ENCODE measurements at places on chromosomes 3 and 15. TPM values are rescaled to one million over a fixed set of nuclear protein-coding genes. Genes with fewer than 3 reads are reported as not detected.
A peak's percentile ranks its signal among the peaks of the same experiment; 100 is the strongest.

The CASR gene
- 0.55 TPM for total RNA-seq

The SPTSSB gene
- total RNA-seq = 0.98 TPM

The RTP4 gene
- total RNA-seq = 5.9 TPM

The CLDN18 gene
- not detected for total RNA-seq

The SEMA3G gene
- 5.5 TPM for total RNA-seq

The CFAP100 gene
- total RNA-seq = not detected

DNA sequence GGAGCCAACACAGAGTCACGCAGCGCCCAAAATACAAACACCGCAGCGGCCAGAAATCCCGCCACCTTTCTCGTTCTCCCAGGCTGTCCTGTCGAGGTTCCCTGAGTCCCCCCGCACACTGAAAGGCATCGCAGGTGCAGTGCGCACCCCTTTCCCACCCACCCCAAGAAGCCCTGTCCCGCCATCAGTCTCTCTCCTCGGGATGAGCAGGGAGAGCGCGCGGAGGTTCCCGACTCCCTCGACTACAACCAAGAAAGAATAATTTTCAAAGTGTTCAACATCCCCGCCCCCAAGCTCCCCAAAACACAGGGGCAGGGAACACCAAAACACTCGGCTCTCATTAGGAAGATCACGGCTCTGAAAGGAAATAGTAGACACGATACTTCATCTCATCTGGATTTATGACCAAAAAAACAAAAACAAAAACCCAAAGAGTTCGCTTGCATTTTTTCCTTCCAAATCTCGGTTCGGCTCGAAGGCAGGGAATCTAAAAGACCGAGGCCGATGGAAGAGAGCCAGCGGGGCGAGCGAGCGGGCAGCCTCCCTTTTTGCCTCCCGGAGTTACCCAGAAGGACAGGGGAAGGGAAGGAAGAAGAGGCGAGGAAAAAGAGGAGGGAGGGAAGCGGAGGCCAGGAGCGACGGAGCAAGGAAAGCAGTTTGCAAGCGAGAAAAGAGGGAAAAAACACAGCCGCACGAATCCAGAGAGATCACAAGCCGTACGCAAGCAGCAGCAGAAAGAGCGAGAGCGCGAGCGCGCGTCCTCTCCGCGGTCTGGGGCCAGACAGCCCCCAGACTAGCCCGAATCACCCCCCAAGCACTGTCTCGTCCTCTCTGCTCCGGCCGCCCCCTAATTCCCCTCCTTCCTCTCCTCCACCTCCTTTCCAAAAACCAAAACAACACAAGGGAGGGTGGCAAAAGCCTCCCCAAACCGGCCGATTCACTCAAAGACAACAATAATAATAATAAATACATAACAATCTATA lies 808 bp downstream of the BCL6 start:
- peak; percentile 55 for DNase-seq

DNA sequence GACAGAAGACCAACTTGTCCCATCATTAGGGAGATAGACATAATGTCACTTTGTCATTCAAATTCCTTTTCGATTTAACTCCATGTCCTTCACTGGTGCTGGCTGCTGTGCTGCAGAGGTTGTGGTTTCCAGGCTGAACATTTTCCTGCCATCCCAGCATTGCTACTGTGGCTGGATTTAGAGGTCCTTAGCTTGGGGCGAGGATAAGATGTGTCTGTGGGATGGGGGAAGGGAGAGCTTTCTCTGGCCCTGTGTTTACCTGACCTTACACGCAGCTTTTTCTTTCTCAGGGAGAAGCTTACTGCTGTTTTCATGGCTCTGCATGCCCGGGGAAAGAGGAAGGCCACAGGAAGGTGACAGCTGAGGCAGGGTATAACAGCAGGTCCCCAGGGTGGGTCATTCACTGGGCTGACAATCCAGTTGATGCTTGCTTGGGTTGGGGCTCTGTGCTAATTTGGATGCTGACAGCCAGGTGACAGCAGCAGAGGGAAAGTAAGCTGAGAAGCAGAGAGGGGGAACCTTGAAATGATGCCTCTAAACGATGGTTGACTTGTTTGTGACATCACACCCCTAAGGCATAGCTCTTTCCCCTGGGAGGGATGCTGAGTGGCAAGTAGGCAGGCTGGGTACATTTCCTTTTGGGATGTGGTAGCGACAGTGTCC lies 326.9 kb upstream of the CTNNB1 start:
- no peak for DNase-seq

DNA sequence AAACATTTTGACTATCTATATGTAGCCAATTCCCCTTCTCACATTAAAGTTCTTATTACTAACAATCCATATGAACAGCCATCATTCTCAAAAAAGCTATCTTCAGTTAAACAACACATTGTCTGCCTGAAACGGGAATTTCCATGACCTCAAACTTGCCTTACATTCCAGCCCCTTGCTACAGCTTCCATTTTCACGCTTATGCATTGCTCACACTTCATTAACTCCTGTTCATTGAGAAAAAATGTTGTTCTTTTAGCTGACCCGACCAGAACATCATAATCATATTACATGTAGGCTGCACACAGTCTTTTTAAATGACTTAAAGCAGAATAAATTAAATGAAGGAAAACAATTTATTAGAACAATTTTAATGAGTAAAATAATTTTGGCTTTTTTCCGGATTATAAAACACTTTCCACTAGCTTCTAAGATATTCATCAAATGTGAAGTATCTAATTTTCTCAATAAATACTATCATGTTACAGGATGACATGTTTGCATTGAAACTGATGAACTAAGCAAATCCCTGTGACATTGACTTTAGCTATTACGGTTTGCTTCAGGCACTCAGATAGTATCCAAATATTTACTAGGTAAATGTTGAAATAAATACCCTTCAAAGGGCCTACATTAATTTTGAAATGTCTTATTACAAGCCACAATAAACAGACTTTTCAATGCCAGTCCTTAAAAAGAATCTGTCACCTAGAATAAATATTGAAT lies 49.9 kb downstream of the P3H2 start:
- DNase-seq = no peak

- DNase-seq = no peak
These were observed 26.9 kb downstream of the ROBO2 start for GRCh38 chr3:77066829-77067228.

DNA sequence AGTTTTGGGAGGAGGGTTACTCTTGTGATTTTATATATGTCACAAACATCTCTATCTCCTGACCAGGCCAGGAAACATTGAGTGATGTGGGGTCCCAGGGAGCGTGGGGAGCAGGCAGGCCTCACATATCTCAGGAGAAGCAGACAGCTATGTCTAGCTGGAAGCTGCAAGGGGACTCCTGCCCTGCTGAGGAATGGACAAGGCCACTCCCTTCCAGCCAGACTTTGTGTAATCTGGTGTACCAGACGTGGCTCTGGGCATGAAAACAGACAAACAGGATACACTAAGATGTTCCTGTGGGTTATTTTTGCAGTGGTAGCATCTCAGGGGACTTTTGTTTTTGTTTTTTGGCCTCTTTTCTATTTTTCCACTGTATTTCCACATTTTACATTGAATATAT lies 23.2 kb downstream of the CYP8B1 start:
- no peak for DNase-seq

- DNase-seq = no peak
These were observed 12.8 kb upstream of the UTS2B start for GRCh38 chr3:191343115-191343514.

- peak; percentile 47 for DNase-seq
These were observed 33.3 kb upstream of the VPS33B start for GRCh38 chr15:91055548-91056331.

GRCh38 chr3:52210550-52211046 lies 12.6 kb downstream of the ALAS1 start:
- no peak for DNase-seq

DNA sequence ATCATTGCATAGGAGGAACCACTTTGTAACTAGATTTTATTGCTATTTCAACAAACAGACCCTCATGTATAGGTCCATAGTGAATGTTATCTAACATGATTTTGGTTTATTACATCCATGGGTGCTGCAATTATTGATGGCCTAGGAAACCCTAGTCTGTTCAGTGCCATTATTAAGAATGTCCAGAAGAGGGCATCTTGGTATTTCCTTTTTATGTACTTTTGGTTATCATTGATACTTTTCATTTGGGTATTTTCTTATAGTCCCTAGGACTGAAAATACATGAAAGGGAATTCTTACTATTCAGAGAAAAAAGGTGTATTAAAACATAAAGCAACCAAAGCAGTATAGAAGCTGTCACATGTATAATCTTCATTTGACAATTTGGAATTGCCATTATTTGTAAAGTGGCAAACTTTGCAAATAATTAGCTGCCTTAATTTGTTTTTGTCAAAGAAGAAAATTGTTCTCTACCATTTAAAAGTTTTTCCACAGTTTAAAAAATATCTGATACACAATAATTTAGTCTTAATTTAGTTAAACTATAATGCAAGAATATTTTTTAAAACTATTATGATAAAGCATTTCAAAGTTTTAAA lies 48.7 kb downstream of the CNOT10 start:
- DNase-seq = no peak

DNA sequence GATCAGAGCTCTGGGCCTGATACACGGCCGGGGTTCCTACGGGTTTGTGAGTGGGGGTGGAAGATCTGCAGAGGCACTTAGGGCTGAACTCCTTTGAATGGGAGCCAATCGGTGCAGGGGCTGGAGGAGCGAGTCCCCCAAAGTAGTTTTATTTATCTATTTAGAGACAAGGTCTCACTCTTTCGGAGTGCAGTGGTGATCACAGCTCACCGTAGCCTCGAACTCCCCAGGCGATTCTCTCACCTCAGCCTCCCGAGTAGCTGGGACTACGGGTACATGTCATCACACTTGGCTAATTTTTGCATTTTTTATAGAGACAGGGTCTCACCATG lies 1.6 kb upstream of the CELSR3 start:
- no peak for DNase-seq

GRCh38 chr3:62065985-62066693 lies 307.2 kb downstream of the FEZF2 start:
- no peak for DNase-seq

DNA sequence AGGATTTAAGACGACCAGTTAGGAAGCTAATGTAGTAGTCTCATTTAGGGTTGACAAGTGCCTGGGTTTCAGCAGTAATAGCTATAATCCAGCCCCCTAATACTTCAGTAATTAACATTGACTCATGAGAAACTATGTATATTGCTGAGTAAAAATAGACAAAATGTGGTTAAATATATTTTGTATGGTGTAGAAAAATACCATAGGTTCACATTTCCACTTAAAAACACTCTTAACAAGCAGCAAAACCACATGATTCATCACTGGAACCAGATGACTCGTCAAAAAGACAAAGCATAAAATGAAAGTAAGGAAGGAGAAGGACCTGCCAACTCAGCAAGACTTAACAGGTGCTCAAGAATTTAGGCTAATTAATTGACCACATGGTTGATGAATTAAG lies 288.9 kb downstream of the EFHB start:
- DNase-seq = no peak

DNA sequence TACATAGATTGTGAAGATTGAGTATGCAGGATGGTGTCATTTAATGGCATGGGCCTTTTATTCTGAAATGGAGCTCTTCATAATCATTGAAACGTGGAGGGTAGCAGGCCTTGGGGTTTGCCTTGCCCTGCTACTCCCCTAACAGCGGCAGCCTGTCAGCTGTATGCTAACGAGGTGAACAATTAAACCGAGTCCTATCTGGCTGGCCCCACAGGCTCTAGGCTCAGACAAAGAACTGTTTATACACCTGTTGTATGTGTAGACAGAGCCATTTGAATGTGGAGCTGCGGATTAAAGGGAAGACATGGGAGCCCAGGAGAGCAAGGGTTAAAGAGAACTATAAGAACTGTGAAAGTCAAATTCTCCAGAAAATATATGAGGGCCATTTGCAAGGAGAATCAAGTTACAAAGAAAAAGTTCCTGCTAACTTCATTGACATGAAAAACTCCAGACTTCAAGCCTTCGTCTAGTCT lies 116.7 kb upstream of the CGNL1 start:
- peak; percentile 65 for DNase-seq

GRCh38 chr3:112778353-112778948 lies 68.2 kb downstream of the CD200R1L start:
- no peak for DNase-seq

- no peak for DNase-seq
These were observed 59.1 kb upstream of the TOP2B start for GRCh38 chr3:25723802-25724201.

DNA sequence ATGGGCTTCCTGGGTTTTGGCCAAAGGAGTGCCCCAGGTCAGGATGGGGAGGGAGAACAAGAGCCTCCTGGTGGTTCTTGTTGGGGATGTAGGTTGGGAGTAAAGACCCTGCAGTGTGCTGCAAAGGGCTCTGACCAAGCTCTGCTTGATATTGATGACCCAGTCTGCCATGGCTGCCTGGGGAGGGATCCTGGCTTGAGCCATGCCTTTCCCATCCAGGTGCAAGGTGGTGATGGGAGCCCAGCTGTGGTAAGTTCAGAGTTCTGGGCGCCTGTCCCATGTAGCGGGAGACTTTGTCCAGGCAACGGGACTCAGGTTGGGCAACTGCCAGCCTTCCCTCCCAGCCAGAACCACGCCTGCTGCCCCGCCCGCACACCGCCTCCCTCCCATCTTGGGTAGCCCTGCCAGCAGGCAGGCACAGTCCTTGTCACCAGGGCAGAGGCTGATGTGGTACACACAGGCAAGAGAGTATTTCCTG lies 2.6 kb downstream of the GNAI2 start:
- DNase-seq = peak; percentile 94

- no peak for DNase-seq
These were observed 12.6 kb upstream of the OR5K1 start for GRCh38 chr3:98450372-98450771.

GRCh38 chr3:8387571-8387970 lies 114.1 kb upstream of the LMCD1 start:
- DNase-seq = no peak

Data from left colon (tissue), 2 donors.